Subcutaneous preadipocyte (primary cell): ENCODE measurements at places on chromosomes 5 and 9. TPM values are rescaled to one million over a fixed set of nuclear protein-coding genes. Genes with fewer than 3 reads are reported as not detected.

Gene ARHGEF39
- total RNA-seq, result 1.5 and 5.5 TPM in 2 replicates

Gene STXBP1
- total RNA-seq, result 14.3 and 19.7 TPM in 2 replicates

Gene ZNG1C
- 12.9 and 16.0 TPM in 2 replicates for total RNA-seq

Gene LCP2
- not detected in 2 replicates for total RNA-seq

Gene TLR4
- total RNA-seq, result 8.8 and 17.4 TPM in 2 replicates

Gene FOXD4L4
- total RNA-seq, result 0.20 TPM in 1 of 2 replicates, not detected in the other

Gene C9
- total RNA-seq, result not detected in 2 replicates

Gene NEURL1B
- total RNA-seq, result 0.20 and 0.37 TPM in 2 replicates

Gene LHX6
- total RNA-seq, result under 0.01 TPM in 1 of 2 replicates, not detected in the other

Gene CER1
- not detected in 2 replicates for total RNA-seq
